ENCODE measurements at places on chromosomes 3 and 15.

- DNase-seq, result no peak
These were observed 25.8 kb downstream of the LRRN1 start for GRCh38 chr3:3825035-3825434.

GRCh38 chr3:52596658-52597265 is 60.4 kb downstream of the UQCC5 start:
- no peak for DNase-seq

DNA sequence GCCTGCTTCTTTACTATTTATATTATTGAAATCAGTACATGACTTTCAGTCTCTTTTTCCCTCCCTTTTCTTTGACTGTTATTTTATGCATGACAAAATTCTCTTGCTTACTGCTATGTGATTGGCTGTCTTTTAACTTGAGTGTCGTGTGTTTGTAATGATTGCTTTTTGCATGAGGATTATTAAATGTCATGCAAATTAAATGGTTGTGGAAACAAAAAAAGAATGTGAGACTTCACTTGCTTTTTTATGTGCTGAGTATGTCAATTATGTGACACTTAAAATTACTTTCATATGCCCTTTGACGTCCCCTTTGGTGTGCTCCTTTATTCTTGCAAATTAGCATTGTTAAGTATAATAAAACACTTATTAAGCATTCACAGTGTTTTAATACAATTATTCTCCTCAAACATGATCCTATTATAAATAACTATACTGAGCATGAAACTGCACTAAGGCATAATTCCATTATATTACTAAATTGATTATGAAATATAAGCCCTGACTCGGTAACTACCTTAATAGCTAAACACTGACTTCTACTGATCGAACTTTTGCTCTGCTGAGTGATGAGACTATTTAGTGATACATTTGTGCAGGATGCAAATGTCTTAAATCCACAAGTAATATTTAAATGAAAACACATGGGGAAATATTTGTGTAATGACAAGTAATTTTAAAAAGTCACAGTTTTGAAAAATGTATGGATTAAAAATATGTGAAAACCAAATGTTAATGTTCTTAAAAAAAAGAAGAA is 401.7 kb downstream of the NLGN1 start:
- DNase-seq, result no peak

DNA sequence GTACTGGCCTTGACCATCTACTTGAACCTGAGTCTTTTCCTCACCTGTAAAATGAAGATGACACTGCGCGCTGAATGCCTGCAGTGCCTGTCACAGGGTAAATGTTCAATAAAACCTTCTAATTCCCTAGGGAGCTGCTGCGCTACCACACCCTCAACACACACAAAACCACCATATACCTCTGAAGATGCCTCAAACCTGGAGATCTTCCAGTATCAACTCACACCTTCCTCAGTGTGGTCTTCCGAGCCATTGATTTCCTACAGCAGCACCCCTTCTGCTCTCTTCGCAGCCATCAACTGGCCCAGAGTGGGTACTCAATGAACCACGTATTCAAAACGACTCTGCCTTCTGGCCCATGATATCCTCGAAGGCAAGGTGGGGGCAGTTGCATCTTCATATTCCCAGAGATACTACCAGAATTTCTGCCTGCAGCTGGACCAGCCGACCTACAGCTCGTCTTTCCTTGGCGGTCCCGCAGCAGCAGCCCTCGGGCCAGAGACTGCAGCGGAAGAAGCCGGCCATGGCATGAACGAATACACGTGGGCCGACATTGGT is 695 bp downstream of the RPL32 start:
- no peak for DNase-seq

DNA sequence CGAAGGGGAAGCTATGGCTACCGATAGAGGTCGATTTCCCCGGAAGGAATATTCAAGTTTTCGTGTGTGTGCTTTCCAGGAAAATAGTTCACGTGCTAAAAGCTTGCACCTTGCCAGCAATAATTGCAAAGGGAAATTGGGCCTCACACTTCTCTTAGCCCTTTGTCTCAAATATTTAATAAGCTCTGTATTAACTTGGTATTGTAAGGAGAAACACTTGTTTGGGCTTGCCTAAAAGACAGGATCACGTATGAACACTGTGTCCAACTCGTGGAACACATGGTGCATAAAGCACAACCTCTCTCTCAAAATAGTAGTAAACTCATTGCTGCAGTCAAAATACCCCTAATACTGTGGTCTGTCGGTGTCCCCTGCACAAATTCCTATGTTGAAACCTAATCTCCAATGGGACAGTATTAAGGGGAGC is 352 bp upstream of the TMF1 start:
- DNase-seq, result no peak

- no peak for DNase-seq
These were observed 27.4 kb downstream of the CALML4 start for GRCh38 chr15:68177742-68178141.

DNA sequence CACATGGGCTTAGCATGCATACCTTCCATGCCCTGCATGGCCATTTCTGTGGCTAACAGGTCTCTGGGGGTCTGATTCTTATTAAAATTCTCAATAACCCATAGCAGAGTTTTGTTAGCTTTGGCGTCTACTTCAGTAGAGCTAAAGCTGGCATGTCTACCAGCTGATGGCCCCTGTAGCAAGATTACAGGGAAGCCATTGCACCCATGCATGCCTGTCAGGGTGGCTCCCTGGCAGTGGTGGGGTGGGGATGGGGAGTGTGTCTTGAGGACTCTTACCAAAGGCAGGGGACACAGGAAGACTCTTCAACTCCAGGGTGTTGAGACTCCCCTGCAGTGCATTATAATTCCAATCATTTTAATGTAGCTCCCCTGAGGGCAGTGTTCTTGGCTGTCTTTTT is 4.7 kb downstream of the KY start:
- DNase-seq, result no peak

- no peak for DNase-seq
These were observed 57.6 kb downstream of the FRMD4B start for GRCh38 chr3:69328103-69328962.

DNA sequence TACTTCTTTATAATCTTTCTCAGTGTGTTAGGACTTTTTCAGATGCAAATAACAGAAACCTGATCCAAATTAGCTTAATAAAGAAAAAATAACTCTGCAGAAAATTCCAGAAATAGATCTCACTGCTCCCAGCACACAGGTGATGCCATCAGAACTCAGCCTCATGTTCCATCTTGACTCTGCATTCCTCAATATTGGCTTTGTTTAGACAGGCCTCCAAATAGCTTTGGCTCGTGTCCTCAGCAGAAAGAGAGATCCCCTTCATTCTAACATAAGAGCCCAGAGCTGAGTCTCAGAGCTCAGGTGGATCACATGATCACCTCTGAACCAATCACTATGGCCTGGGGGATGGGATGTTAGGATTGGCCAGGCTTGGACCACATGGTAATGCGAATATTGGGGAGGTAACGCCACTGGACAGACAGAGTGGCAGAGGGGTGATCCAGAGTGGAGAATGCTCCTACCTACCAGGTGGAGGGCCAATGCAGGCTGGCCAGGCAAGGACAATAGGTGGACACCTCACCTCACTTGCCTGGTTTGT is 46.6 kb upstream of the TBC1D21 start:
- DNase-seq, result no peak

- no peak for DNase-seq
These were observed 87.4 kb upstream of the CCNL1 start for GRCh38 chr3:157247391-157247790.

GRCh38 chr3:190862209-190863118 is at the start of gene GMNC:
GMNC (minus strand) TSS chr3:190862694; CDS start chr3:190862615, 79 bp downstream.
- no peak for DNase-seq

GRCh38 chr15:66148187-66148586 is 105.4 kb downstream of the MEGF11 start:
- DNase-seq, result no peak

- DNase-seq, result no peak
These were observed 2.3 kb downstream of the SHOX2 start for GRCh38 chr3:158103887-158104327.

DNA sequence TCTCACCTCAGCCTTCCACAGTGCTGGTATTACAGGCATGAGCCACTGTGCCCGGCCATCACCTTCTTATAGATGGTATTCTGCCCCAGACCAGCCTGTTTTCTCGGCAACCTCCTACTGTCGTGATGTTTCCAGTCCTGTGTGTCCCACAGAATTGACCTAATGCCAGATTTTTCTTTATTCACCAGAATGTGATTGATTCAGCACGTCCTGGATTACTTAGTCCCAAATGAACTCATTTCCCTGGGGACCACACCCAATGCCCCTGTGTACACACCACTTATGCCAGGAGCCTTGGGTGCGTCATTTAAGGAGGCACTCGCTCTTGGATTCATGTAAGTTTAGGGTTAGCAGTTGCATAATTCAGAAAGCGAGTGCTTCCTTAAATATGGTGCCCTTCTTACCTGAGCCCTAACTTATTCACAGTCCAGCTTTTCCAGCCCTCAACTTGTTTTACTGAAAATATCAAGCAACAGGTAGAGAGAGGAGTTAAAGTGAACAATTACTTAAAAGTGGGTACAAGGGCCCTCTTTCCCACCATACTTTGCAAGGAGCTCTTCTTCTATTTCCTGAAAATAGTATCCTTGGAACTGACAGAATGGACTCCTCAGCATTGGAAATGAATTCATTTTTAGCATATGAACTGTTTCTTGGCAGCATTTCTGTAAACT is 64.6 kb upstream of the UBE2E1 start:
- no peak for DNase-seq

Measured in NCI-H446 treated with DMSO at 0.1 percent for 48 hours (cell line).